ENCODE measurements at places on chromosomes 7 and 10.

- DNase-seq = no peak
Measured at GRCh38 chr10:62498271-62498670, 124.1 kb downstream of the ZNF365 start.

GRCh38 chr7:155210356-155210755 lies 87.3 kb upstream of the INSIG1 start:
- DNase-seq = no peak

DNA sequence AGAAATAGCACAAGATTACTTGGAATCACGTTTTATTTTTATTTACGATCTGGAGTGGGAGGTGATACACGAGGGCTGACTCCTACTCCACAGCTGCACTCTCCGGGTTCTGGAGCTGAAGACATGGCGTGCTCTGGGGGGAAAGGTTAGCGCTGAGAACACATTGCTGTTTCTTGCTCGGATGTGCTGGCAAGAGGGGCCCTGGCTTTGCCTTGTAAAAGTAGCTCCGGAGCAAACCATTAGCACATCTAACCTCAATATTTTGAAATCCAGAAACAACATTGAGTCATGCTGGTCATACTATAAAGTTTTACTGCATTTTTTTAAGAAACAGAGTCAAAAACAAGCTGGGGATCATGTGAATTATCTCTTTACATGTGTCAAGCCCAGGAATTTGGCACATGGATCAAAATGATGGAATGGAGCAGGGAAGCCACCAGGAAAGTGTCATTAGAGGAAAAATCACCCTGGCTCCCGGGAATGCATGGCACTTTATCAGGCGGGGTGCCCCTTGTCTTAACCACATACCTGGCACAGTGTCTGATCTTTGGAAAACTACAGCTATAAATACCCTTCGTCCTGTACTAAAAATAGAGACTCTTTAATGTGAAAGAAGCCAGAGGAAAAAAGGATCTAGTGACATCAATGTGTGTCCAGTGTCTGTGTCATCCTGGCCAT lies 31.6 kb upstream of the LYZL1 start:
- peak; percentile 74 for DNase-seq

DNA sequence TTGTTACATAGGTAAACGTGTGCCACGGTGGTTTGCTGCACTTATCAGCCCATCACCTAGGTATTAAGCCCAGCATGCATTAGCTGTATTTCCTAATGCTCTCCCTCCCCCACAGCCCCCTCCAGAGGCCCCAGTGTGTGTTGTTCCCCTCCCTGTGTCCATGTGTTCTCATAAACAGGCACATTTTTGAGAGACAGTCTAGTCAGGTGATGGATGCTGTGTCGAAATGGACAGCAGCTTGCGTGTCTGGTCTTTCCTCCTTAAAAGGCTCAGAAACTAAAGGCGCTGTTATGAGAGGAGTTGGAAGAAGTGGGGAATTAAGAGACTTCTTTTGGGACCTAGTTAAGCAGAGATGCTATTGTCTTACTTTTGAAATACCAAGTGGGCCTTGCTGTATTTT lies 296.0 kb downstream of the BBS9 start:
- peak; percentile 9 for DNase-seq

- DNase-seq = no peak
Measured at GRCh38 chr7:124162667-124163066, 129.8 kb upstream of the TMEM229A start.

GRCh38 chr10:76509446-76509845 lies 1078.0 kb downstream of the LRMDA start:
- DNase-seq = no peak

GRCh38 chr7:8035192-8035591 lies 66.6 kb downstream of the GLCCI1 start:
- DNase-seq = peak; percentile 45

- DNase-seq = no peak
Measured at GRCh38 chr7:132773527-132773956, 197.3 kb upstream of the PLXNA4 start.

All from hematopoietic multipotent progenitor cell treated with erythropoietin and hydrocortisone succinate and interleukin-3 and kit ligand, for 4 days (in vitro differentiated cells).